BJ (cell line): ENCODE measurements at places on chromosomes 6 and 20.

GRCh38 chr6:170162775-170163404, 128.0 kb downstream of the DLL1 start:
- DNase-seq = no peak

DNA sequence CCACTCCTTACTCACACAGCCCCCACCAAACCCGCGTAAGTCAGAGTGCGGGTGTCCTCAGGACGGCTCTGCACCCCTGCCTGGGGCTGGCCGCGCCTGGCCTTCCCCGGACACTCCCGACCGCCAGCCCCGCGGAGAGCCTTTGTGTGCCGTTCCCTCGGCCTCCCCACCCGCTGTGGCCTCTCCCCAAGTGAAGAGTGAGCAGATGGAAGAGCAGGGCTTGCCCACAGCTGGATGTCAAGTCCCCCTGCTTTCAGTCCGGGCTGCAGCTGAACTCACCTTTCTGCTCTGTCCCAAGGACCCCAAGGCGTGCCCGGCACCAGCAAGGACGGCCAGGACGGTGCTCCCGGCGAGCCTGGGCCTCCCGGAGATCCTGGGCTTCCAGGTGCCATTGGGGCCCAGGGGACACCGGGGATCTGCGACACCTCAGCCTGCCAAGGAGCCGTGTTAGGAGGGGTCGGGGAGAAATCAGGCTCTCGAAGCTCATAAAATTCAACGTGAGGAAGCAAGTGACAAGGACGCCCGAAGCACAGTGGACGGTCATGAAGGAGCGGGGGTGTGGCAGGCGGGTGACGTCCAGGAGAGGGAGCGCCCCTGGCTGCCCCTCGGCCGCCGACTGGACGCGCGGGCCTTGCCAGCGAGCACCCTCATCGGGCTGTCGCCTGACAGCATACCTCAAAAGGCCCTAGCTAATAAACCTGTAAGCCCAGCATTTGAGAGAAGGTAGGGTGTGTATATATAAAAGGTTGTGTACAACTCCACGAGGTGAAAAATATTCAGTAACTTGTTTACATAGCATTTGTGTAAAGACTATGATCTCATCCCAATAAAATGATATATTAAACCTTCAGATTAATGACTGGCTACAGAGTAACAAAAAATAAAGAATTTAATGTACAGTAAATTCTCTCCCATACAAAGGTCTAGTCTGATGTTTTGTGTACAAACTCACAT, 21.1 kb downstream of the TCFL5 start:
- DNase-seq = no peak

DNA sequence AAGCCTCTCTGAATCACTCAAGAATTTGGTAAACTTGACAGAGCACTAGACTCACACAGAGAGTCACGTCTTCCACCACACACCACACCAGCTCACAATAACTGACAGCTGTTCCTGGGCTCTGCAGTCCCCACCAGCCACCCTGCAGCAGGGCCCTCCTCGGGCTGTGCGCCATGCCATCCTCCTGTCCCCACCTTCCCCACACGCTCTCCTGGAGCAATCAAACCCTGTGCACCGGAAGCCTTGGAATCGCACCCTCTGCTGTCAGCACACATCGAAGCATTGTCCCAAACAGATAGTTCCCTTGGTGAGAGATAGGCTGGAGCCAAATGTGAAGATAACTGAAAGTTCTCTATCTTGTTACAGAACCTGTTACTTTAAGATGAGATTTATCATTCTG, 191.0 kb downstream of the TBXT start:
- no peak for DNase-seq

GRCh38 chr20:25863536-25864325, 167.1 kb upstream of the ZNF337 start:
- DNase-seq = no peak

GRCh38 chr6:152184573-152184916, 377.1 kb downstream of the ESR1 start:
- DNase-seq = no peak

GRCh38 chr6:125794342-125795137, 3.8 kb downstream of the NCOA7 start:
- DNase-seq = no peak

DNA sequence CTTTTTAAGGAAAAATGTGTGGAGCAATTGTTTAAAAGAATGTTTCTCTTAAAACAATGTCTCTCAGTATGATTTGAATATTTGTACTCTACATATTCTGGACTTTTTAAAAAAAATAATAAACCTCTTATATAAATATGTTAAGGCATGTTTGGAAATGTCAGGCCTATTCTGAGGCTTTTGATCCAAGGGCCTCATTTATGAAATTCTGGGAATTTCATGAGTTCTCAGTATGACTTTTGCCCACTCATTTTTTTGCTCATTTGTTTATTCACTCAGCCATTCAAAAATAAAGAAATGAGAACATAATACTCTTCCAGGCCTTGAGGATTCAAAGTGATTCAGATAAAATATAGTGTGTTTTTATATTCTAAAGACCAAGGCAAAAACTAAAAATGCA, 60.4 kb downstream of the DOK5 start:
- no peak for DNase-seq
